Upper lobe of left lung (tissue), 6 donors: ENCODE measurements at places on chromosomes 4 and X.

- DNase-seq: no peak
These were observed 734.6 kb upstream of the TENM3 start for GRCh38 chr4:181508601-181509000.

DNA sequence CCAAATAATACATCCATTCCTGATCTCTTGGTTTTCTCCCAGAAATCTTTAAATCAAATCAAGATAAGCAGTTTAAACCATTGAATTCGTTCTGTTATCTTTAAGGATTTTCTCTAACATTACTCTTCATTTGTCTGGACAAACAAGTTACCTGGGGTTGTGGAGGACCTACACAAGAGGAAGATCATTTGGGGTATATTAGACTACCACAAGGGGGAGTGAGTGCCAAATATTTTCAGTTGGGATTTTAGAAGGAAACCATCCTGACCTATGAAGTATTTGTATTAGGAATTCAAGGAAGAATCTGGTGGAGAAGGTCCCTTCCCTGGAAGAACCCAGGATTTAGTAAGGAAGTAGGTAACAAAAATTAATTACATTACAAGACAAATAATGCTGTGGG is 12.0 kb upstream of the DCHS2 start:
- DNase-seq: no peak

DNA sequence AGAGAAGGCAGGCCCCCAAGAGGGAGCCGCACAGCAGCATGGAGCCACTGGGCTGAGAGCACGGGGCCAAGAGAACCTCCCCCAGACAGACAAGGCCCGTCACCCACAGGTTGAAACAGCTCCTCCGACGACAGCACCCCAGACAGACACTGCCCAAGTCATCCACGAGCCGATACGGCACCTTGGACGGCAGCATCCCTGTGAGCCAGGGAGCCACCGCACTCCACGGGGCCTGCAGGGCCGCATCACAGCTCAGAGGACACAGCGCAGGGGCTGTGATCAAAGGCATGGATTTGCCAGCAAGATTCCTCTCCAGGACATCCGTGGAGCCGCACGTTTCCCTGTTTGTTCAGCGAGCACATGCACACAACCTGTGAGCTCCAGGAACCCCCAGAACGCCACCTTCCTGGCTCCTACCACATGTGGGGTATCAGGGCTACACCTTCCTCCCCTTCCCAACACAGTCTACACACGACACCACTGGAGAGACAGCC is 3.9 kb downstream of the CTBP1 start:
- no peak for DNase-seq

DNA sequence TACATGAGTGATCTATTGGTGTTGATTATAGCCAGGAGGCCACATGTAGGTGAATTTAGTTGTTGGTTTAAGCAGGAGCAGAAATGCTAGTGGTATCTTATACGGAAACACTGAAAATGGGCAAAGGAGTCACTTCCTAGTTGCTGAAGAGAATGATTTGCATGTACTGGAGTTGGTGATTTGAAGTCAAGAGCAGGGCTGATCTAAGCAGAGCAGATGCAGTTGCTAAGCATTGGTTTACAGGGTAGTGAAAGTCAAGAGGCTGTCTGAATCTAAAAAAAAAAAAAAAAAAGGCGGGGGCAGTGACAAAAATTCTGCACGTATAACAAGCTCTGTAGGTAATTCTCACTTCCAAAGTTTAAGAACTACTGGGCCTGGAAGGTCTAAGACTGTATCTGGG is 90.4 kb upstream of the HPRT1 start:
- DNase-seq: no peak

GRCh38 chr4:137378393-137378792 is 153.9 kb downstream of the PCDH18 start:
- DNase-seq: no peak

GRCh38 chr4:13344216-13344615 is 139.9 kb downstream of the RAB28 start:
- DNase-seq: no peak
